NCI-H1694 treated with DMSO at 0.1 percent for 48 hours (cell line): ENCODE measurements at places on chromosomes 3 and 15.
A peak's percentile ranks its signal among the peaks of the same experiment; 100 is the strongest.

GRCh38 chr3:128497305-128498126 is 4.5 kb upstream of the GATA2 start:
- peak; percentile 73 for DNase-seq

GRCh38 chr15:26453914-26454313 is 319.0 kb downstream of the GABRB3 start:
- no peak for DNase-seq

DNA sequence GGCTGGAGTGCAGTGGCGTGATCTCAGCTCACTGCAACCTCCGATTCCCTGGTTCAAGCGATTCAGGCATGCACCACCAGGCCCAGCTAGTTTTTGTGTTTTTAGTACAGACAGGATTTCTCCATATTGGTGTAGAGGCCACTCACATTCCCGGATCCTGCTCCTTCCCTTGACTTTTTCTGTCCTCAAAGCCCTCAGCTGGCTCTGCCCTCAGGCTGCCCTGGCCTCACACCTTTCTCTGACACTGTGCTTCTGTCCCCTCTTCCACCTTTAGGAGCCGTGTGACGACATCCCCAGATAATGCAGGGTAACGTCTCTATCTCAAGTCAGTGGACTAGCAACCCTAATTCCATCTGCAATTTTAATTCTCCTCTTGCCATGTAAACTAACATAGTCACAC is 8.6 kb upstream of the CYFIP1 start:
- DNase-seq: no peak

- peak; percentile 51 for DNase-seq
Measured at GRCh38 chr3:170128259-170128976, 53.1 kb downstream of the PHC3 start.

DNA sequence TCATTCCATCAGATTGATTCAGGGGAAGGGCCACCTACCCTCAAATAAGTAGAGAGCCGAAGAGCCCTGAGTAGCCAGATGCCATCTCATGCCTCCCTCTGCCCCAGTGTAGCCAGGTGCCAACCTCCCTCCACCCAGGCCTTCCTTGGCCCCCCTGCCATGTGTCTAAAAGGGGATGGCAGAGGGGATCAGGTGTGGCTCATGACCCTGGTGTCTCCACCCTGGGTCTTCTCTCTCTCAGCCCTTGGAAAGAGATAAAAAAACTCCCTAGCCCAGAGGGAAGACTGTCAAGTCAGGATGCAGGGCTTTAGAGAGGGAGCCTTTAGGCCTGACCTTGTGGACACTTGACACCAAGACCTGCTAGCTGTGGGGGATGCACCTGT is 5.2 kb downstream of the GRM2 start:
- DNase-seq: no peak

- no peak for DNase-seq
Measured at GRCh38 chr3:5140839-5141238, 18.7 kb downstream of the ARL8B start.

GRCh38 chr15:75156326-75157215 is 45.1 kb upstream of the C15orf39 start:
- DNase-seq: no peak

DNA sequence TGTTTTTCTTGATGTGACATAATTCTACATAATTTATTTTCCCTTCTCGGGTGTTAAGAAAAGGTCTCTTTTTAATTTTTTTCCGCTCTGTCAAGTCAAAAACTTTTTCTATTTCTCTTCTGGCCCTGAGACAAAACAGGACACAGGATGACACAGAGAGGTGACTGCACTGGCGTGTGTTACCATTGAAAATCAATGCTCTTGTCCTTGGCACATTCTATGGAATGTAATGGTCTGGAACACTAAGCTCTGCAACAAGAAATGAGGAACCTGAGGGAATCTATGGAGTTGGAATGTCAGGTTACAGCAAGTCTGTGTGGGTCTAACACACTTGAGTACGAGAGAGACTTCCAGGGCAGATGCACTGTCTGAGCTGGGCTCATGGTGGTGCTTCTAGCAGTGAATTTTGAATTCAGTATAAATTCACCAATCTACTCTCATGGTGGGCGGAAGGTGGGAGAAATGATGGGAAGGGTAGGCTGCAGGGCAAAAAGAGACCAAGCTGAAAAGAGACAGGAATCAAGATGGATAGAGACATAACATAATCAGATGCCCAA is 508.3 kb downstream of the TUSC7 start:
- no peak for DNase-seq

DNA sequence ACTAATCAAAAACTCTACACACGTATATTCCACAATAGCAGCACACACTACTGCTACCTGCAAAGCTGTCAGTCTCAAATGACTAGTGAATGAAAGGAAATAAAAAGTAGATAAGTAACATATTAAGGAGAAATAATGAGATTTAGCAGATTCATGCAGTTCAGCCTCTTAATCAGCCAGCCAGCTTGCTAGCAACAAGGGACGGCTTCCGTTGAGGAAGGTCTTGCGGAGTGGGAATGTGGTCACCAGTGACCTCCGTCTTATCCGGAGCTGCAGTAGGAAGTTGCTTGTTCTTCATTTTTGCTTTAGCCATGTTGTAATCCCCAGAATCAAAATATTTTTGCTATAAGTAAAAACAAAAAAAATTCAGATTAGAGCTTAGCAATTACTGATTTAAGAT is 17.1 kb downstream of the ARPP19 start:
- DNase-seq: no peak

- DNase-seq: no peak
Measured at GRCh38 chr3:147218965-147219364, 187.4 kb downstream of the ZIC4 start.

DNA sequence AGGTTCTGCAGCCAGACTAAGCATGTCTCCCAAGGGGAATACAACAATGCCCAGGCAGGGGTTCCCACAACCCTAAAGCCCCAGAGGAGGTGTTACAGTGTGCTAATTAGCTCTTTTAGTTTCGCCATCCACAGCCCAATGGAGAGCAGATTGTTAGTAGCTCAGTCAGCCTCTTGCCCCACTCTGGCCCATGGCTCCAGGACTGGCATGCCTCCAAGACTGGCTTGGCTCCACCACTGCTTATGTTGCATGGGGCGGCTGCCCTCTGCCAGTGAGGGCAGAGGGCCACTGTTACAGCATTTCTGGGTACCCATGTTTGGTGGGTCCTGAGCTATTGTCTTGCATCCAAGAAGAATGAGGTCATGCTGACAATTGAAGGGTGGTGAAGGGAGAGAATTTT is 231.1 kb upstream of the MDFIC2 start:
- DNase-seq: no peak

- DNase-seq: no peak
Measured at GRCh38 chr3:99659032-99659431, 20.6 kb downstream of the COL8A1 start.

- DNase-seq: no peak
Measured at GRCh38 chr15:38373016-38373415, 80.9 kb upstream of the FAM98B start.

DNA sequence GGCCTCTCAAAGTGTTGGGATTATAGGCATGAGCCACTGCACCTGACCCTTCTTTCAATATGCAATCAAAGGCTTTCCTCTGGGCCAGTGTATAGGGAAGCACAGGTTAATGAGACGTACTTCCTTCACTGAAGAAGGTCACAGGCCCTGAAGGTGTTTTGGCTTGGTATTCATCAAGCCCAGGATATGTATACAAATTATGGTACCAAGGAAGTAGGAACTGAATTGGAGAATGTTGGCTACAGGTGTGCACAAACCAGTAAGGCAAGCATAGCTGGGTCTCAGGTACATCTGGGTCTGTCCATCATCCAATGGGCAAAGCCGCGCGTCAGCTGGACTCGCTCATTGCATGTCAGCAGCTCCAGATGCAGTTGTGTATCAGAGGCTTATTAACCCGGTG is 237.9 kb downstream of the ADAMTS17 start:
- no peak for DNase-seq
